ENCODE measurements at places on chromosomes 5 and 9. TPM values are rescaled to one million over a fixed set of nuclear protein-coding genes. Genes with fewer than 3 reads are reported as not detected.

Gene PAX5
- total RNA-seq = 0.11 TPM

Gene CD274
- total RNA-seq = 1.9 TPM

Gene ACSL6
- total RNA-seq = 0.23 TPM

Gene PTGER4
- total RNA-seq = 78.3 TPM

Gene CAPSL
- not detected for total RNA-seq

Gene PHF24
- not detected for total RNA-seq

Gene SYK
- total RNA-seq = 43.6 TPM

Gene GPR151
- total RNA-seq = not detected

Gene ALDH1B1
- total RNA-seq = 88.8 TPM

Gene SPINK13
- total RNA-seq = not detected

Gene PSAT1
- total RNA-seq = 45.8 TPM

Gene CNTNAP3B
- total RNA-seq = 5.0 TPM

Gene TMEM171
- total RNA-seq = not detected

Gene ECSCR
- total RNA-seq = 6.7 TPM

Gene SLC6A3
- total RNA-seq = not detected

Gene FAM200C
- 8.6 TPM for total RNA-seq

Gene SH3GL2
- total RNA-seq = 8.2 TPM

Gene HSPB3
- total RNA-seq = 4.1 TPM

Gene INSL4
- total RNA-seq = not detected

Gene GADD45G
- total RNA-seq = 28.4 TPM

Gene GAS1
- total RNA-seq = 41.9 TPM

Gene GOLGA1
- total RNA-seq = 12.5 TPM

Gene CETN3
- 29.0 TPM for total RNA-seq

Gene FRMD3
- 2.3 TPM for total RNA-seq

Gene CPEB4
- 45.3 TPM for total RNA-seq

Gene FAM240B
- not detected for total RNA-seq

Gene MORN5
- 2.1 TPM for total RNA-seq

Gene ZNF608
- total RNA-seq = 25.3 TPM

Gene LCN12
- 4.1 TPM for total RNA-seq

Gene SOHLH1
- total RNA-seq = not detected

Gene NR3C1
- total RNA-seq = 42.4 TPM

Gene CSF2
- total RNA-seq = not detected

Gene SLC25A2
- total RNA-seq = 0.23 TPM

Measured in prostate gland (tissue), 2 donors.